ENCODE measurements at places on chromosomes 3 and 15.

DNA sequence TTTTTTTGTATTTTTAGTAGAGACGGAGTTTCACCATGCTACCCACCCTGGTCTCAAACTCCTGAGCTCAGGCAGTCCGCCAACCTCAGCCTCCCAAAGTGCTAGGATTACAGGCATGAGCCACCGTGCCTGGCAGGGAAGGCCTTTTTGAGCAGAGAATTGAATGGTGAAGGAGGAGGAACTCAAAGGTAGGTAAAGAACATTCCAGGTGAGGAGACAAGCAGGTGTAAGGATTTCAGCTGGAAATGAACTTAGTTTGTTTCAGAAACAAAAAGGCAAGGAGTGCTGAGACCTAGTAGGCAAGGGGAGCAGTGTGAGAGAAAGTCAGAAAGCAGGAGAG lies 2.5 kb downstream of the TICRR start:
- DNase-seq, result no peak

GRCh38 chr3:50138266-50139200 lies 16.6 kb upstream of the SEMA3F start:
- peak; percentile 65 for DNase-seq

DNA sequence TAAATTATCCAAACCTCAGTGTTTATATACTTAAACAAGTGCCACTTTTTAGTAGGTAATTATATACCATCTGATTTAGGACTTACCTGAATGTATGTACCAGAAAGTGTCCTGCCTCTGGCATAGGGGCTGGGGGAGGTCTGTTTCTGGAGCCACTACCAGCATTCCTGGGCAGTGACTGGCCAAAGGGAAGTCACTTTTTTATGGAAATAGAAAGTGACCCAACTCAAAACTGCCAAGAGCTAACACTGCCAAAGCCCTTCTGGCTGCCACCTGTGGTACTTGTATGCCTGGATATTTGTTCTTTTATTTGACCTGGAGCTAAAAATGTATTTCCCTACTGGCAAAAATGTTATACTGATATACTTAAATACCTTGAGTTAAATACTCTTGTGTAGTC lies 42.7 kb downstream of the ESYT3 start:
- no peak for DNase-seq

DNA sequence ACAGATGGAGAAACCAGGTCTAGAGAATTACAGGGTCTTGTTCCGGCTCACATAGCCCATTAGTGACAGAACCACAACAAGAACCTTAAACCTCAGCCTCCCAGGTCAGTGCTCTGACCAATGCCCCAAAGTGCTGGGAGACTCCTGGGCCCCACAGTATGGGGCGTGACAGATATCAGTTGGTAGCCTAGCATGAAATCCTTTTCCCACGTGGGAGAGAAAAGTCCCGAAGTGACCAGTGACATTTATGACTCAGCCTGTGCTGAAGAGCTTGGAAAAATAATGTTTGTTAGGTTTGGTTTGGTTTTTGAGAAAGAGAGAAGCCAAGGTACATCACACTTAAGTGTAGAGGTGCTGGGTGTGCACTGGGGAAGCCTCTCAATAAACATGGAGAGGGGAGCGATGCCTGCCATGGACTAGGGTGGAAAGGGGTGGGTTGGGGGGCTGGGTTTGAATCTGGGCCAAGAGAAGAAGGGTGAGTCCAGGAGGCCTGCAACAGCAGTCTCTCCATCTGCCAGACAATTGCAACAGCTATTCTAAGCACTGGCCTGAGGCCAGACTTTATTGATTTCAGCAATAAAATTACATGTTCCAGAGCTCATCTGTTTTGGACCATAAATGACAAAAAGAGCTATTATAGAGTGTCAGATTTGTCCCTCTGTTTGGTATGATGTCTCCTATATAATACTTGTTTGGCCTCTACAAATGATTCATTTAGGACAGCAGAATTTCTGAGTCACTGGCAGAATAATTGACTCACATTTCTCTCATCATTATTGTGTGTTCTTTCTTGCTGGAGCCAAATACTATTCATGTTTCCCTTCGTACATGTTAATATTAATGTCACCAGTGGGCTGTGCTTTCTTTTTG lies 43.4 kb downstream of the C2CD4A start:
- peak; percentile 69 for DNase-seq

DNA sequence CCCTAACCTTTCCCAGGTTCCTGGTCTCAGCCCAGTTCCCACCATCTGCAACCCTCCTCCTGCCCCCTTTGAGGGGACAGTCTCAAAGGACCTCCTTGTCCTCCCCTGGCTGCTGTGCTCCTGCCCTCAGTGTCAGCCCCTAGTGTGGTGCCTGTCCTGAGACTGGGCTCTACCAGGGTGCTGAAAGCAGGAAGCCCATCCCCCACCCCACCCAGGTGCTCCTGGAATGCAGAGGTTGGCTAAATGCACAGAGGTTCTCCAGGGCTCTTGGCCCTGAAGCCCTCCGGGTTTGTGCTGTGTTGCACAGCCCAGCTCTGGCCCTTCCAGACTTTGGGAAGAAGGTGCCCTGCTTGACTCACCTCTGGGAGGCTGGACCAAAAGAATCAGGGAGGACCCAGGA lies 21.8 kb downstream of the C3orf18 start:
- DNase-seq, result no peak

DNA sequence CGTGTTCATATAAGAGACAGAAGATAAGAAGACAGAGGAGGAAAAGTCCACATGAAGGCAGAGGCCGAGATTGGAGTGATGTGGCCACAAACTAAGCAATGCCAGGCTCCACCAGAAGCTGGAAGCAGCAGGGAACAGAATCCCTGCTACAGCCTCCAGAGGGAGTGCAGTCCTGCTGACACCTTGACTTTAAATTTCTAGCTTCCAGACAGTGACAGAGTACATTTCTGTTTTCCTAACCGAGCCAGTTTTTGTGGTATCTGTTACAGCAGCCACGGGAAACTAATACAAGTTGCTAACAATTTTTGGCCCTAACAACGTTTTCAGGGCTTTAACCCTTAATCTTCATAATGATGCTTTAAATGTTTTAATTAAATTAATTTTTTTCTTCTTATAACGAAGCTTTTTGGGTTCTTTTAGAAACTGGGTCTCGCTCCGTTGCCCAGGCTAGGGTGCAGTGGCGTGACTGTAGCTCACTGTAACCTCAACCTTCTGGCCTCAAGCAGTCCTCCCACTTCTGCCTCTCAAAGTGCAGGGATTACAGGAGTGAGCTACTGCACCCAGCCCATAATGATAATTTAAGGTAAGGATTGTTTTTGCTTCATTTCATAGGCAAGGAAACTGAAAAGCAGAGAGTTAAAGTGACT lies 202.3 kb upstream of the PROK2 start:
- peak; percentile 31 for DNase-seq

DNA sequence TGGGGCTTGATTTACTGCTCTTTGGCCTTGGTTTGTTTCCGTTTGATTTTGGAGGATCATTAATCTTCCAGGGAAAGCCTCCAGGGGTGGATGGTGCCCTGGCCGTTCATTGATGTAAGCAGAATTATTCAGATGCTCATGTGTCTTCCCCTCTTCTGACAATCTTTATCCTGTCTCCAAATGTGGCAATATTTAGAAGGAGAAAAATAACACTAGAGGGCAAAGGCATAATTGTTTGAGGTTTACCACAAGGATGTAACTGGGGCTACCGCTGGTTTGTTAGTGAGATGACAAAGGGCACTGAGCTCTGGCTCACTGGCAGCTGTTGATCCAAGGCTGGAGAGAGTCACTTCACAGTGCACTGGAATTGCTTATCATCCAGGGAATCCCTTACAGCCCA lies 18.2 kb upstream of the PLCL2 start:
- peak; percentile 73 for DNase-seq

- DNase-seq, result no peak
Measured at GRCh38 chr15:66941108-66941711, 124.2 kb upstream of the SMAD3 start.

- no peak for DNase-seq
Measured at GRCh38 chr15:50100486-50100885, 18.5 kb downstream of the ATP8B4 start.

DNA sequence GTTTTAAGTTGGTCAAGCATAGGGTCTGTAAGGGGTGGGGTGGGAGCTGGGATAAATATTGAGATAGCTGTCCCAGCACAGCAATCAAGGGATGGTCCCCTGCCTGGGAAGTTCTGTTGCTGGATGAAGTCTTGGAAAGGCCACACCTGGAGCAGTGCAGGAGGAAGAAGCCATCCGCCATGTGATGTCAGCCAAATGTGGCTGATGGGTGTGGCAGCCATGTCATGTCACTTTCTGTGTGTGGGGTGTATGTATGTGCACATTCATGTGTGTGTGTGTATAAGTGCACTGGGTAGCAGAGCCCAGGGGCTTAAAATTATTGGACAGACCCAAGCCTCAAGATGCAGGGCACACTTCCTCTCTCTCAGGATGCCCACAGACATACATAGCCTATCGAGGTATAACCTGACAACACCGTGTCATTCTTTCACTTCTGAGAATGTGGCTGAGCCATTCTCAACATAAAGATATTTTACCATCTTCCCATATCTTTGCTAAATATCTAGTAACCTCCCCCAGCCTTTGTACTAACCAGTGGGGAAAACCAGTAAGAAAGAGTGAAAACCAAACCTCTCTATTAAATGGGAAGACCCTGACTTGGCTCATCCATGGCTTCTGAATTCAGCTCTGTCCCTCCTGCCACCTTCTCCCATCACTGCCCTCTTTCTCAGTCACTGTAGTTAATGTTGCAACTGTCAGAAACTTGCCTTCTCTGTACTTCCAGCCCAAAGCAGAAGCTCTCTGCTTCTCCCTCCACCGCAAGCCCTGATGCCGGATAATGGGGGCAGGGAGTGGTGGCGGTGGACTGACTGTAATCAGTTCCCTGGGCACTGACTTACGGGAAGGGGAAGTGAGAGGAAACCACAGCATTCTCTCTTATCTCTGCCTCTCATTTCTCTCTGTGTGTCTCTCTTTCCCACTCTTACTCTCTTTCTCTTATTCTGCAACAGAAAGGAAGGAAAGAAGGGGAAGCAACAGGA lies 11.2 kb downstream of the TNFSF10 start:
- peak; percentile 32 for DNase-seq

GRCh38 chr3:80770106-80771074 lies 991.1 kb downstream of the GBE1 start:
- peak; percentile 3 for DNase-seq

DNA sequence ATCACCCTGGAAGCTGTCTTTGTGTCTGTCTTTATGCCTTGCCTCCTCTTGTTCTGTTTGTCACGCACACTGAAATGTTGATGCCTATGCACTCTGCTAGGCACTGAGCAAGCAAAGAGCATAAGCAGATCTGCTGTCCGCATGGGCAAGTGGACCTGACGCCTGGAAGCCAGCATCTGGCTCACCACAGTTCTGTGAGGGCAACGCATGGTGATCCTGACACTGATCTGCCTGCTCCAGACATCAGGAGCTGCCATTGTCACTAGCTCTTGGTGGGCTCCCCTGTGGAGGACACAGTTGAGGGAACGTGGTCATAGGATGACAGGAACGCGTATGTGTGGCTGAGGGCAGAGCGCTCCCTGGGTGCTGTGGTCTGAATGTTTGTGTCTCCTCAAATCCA lies 234.6 kb downstream of the ADAMTS17 start:
- no peak for DNase-seq

DNA sequence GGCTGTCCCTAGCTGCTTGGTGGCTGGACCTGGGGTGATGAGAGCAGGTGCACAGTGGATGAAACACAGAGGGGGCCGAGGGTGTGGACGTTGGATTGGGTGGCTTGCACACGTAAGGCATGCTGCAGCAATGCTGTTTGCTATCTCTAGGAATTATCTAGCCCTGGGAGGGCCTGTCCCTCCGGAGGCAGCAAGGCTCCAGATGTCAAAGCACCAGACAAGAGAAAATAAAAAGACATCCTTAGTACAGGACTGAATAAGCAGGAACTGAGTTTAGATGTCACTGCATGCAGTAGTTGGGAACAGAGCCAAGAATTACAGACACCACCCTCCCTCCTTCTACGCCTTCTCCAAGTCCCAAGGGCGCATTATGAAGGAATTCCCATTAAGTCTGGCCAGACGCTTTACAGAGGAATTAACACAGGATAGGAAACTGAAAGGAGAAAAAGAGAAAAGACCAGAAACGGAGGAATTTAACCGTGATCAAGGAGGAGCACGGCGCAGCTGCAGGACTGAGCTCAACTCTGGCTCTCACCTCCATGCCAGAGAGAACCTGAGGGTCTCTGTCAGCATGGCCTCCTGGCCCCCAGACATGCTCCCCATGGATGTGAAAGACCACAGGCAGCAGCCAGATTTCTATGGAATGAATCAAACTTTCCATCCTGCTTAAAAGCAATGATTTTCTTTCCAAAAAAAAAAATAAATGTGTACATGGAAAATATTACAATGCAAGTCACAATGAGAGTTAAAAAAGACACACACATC lies 13.8 kb downstream of the ATP10A start:
- DNase-seq, result peak; percentile 96

- no peak for DNase-seq
Measured at GRCh38 chr3:189119950-189120349, 51.8 kb upstream of the TPRG1 start.

DNA sequence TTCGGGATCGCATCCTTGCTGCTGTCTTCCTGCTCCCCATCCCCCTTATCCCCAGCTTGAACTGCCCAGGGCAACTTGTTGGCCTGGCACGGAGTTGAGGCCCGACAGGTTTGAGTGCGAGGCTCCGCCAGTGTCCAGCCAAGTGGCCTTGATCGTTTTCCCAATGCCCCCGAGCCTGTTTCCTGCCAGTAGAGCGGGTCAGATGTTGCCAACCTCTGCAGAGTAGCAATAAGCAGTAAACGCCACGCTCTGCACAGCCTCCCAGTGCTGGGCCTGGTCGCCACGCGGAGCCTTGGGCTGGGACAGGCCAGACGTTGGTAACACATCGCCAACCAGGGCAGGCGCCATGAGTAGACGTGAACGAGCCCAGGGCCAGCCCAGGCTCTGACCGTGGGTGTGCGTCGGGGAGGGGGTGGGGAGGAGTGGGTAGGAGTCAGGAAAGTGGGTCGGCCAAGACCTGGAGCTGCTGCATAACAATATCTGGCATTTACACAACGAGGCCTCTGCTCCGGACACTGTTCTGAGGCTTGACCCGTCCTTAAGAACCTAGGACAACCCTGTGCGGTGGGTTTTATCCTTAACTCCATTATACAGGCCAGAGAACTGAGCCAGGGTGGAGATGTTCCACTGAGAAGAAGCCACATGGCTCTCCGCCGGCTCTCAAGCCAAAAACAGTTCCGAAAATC lies 444 bp upstream of the ABHD14A start:
- no peak for DNase-seq

GRCh38 chr3:148711981-148712666 lies 14.4 kb downstream of the AGTR1 start:
- DNase-seq, result no peak

DNA sequence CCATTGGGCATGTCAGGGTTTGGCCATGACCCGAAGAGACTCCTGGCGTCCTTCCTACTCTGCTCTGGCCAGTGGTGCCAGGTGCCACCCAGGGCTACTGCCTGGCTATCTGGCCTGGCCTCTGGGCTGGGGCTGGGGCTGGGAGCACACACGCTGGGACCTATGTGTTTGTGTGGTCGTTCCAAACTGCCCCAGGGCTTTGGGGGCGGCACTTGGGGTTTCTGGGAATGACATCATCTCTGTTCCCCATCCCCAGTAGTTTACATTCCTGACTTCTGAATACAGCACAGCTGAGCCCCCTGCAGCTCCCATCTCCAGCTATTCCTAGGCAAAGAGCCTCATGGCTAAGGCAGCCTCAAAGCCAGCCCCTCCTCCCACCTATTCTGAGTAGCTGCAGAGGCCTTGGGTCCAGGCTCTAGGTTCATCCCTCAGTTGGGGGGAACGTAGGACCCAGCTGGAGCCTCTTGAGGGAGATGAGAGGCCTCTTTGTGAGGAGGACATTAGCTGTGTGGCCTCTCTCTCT lies 24.3 kb downstream of the PLEKHO2 start:
- peak; percentile 97 for DNase-seq
